ENCODE measurements at places on chromosomes 3 and 15. TPM values are rescaled to one million over a fixed set of nuclear protein-coding genes. Genes with fewer than 3 reads are reported as not detected.

- DNase-seq, result no peak
Measured at GRCh38 chr3:183377307-183377959, 51.0 kb downstream of the MCF2L2 start.

ABI3BP gene
- total RNA-seq, result 183 TPM

WDR49 gene
- under 0.01 TPM for total RNA-seq

TRPM1 gene
- under 0.01 TPM for total RNA-seq
